ENCODE measurements at places on chromosomes 2 and 18. TPM values are rescaled to one million over a fixed set of nuclear protein-coding genes. Genes with fewer than 3 reads are reported as not detected.

DNA sequence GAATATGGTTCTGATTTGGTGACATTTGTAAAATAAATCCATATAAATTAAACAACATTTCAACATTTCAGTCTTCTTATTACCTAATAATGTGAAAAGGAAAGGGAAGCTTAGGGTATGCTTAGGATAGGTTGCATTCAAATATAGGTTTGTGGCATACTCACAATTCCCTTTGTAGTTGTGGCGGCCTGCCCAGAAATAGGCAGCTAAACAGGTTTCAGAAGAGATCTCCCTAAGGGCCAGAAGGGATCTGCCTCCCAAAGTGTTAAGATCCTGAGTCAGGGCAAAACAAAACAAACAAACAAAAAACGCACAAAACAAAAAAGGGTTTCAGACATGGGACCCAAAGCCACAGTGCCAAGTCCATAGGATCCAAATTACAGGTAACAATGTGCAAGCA lies 41.4 kb upstream of the TCF7L1 start:
- no peak for DNase-seq

- no peak for DNase-seq
These were observed 74.1 kb downstream of the EMX1 start for GRCh38 chr2:72991439-72991725.

PGAP1 gene
- polyA plus RNA-seq: 3.6 TPM

RAPGEF4 gene
- 18.3 TPM for polyA plus RNA-seq

Data from brain (organoid and tissue), 16 donors.